ENCODE measurements at places on chromosomes 1 and 21.

GRCh38 chr1:59763418-59763817 lies 51.3 kb upstream of the HOOK1 start:
- no peak for DNase-seq

DNA sequence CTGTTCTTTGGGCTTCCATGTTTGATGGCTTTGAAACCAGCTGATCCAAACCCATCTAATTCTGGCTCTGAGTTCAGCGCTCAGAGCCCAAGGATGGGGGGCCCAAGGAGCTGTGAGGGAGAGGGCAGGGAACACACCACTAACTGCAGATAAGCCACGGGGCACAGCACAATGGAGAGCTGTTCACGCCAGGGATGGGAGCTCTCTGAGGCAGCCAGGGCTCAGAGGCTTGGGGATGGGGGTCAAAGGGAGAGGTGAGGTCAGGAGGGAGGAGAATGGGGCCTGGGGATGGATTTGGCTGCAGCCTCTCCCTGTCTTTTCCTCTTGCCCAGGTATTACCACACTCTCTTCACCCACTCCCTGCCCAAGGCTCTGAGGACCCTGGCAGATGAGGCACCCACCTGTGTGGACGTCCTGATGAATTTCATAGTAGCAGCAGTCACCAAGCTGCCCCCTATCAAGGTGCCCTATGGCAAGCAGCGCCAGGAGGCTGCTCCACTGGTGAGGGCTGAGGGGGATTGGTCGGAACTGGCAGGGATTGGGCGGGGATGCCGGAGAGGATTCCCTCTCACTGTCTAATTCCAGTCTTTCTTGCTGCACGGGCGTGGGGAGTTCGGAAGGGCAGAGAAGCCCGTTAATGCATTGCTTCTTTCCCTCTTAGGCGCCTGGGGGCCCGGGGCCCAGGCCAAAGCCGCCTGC lies 11.3 kb downstream of the SLC30A2 start:
- no peak for DNase-seq

- DNase-seq: no peak
Observed at GRCh38 chr1:219427403-219427802, 185.5 kb downstream of the ZC3H11B start.

DNA sequence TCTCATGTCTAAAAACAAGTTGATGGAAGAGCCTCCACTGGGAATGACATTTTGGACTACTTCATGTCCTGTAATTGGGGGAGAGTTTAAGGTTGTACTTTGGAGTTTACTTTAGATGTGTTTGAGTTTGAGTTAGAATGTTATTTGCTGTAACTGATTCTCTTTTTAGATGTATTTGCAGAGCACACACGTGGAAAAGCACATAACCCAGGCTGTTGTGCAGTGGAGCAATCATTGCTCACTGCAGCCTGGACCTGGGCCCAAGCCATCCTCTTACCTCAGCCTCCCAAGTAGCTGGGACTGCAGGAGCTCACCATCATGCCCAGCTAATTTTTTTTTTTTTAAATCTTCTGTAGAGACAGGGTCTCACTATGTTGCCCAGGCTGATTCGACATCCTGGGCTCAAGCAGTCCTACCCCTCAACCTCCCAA lies 36.7 kb upstream of the SH3D21 start:
- no peak for DNase-seq

DNA sequence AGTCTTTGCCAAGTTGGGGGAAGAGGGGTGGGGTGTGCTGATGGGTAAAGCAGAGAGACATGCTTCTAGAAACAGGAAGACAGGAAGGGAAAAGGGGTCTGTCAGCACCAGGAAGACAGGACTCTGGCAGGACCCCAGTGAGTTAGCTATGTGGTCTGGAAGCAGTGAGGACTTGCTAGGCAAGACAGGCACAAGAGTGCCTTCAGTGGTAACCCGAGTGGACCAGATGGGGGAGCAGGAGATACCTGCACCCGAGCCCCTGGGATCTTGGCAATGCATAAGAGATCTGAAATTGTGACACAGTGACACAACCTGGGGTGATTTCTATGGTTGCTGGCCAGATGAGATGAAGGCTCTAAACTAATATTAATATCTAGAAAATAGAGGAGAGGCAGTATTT lies 7.0 kb downstream of the TLR5 start:
- DNase-seq: no peak

DNA sequence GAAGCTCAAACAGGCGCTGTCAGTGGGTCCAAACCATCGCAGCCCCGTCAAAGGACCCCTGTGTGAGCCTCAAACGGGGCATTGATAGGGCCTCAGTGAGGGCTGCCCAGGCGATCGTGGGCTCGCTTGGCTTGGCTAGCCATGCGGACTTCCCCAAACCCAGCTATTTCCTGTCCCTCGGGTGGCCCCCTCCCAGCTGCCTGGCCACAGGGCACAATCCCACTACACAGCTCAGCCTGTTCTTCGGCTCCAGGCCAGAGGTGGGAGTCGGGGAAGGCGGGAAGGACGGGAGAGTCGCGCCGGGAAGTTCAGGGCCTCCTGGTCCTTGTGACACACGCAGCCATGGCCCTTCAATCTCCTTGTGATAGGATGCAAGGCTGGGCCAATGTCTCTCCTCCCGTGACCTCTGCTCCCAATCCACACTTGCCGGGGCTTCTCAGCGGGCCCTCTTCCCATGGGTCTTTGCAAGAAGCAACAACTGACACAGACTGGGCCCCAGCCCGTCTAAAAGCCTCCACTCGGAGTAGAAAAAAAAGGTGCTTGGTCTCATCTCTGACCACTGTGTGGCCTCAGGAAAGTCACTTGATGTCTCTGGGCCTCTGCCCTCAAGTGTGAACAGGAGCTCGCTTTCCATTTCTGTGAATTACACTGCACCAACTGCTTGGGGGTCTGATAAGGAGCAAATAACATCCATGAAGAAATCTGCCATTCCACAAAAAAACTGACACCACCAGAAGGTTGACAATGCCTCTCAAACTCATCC lies 7.1 kb upstream of the MATN1 start:
- DNase-seq: no peak

- no peak for DNase-seq
Observed at GRCh38 chr1:228794810-228795209, 59.5 kb downstream of the RHOU start.

DNA sequence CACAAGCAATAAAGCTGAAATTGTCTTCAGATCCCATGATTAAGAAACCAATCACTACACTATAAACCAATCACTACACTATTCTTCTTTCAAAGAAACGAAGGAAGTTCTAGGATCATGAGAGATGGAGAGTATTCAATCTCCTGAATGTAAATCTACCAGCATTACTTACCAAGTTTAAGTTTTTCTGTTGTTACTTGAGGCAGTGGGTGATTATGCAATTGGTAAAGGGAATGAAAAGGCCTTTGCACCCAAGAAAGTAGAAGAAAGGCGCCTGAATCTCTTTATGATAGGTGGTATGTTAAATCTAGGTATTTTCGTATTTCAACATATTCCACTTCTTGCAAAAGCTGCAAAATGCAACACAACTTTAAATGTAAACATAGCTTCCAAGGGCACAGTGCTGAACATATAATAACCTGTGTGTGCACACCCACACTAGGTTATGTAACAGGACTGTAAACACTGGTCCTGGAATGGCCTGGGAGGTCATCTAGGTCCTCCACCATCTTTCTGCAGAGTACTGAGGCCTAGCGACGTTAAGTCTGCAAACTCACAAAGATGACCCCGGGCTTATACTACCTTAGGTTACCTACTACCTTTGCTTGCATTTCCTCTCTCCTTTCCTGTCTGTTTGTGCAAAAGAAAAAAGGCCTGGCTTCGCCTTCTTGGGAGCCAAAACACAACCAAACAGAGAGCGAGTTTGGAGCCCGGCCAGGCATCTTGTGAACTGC lies 1.1 kb upstream of the UAP1 start:
- no peak for DNase-seq

- DNase-seq: no peak
Observed at GRCh38 chr1:110102081-110102480, 10.2 kb upstream of the UBL4B start.

- DNase-seq: no peak
Observed at GRCh38 chr1:80392529-80392928, 1386.0 kb upstream of the ADGRL4 start.

- no peak for DNase-seq
Observed at GRCh38 chr1:113998361-113998760, 19.1 kb downstream of the OLFML3 start.

DNA sequence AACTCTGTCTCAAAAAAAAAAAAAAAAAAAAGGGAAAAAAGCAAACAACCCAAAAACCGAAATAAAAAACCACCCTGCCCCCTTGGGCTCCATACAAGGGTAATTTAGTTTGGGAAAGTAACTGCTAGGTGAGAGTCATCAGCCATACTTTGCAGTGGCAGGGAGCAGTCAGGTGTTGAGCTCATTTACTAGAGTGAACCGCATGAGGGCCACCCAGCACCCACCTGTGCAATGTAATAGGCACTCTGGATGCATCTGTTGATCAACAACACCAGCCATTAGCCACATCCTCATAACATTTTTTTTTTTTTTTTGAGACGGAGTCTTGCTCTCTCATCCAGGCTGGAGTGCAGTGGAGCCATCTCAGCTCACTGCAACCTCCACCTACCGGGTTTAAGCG lies 9.1 kb downstream of the INAVA start:
- DNase-seq: no peak

DNA sequence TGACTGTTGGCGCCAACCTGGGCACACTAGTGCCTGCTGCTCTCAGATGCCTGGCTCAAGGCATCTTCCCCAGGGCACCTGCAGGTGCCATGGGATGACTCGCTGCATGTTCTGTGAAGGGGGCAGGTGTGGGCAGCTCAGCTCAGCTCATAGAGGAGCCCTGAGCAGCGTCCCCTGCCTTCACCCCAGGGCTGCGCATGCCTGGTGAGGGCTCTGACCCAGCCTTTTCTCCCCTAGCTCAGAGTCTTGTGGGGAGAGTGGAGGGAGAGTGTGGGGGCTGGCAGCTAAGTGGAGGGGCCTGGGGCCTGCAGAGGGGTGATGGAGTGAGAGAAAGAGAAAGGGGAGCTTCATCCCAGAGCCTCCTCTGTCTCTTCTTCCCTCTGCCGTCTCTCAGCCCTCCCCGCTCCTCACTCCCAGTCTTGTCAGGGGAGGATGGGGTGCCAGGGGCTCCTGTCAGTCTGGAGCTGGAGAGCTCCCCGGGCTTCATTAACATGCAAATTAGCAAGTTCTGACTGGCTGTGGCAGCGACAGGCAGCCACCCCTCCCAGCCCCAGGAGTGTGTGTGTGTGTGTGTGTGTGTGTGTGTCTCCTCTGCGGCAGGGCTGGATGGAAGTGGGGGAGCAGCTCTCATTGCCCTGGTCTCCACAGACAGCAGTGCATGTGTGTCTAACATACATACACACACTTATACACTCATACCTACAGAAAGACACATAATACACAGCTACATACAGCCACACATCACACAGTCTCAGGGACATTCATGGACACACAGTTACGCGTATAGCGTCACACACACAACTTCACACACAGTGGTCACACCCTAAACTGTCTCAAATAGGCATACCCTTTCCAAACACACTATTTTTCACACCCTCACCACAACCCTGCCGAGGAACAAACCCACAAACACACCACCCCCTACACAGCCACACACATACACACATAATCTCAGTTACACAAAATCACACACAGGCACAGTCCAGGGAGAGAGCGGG lies 34.0 kb downstream of the FOXO6 start:
- no peak for DNase-seq

DNA sequence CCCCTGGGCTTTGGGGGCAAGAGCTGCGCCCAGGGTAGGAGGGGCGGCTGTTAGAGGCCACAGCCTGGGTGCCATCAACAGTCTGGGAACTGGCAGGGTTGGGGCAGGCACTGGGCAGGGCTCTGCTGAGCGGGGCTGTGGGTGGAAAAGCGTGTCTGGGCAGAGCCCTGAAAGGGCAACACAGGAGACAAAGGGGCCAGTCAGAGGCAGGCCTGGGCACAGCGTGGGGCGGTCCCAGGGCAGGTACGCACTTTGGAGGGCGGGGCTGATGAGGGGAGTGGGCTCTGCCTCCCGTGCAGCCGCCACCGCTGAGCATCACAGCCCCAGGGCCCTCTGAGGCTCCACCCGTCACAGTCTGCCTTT lies 13.9 kb downstream of the CELSR2 start:
- no peak for DNase-seq

GRCh38 chr1:86965827-86966182 lies 51.4 kb downstream of the HS2ST1 start:
- DNase-seq: no peak

- peak; percentile 35 for DNase-seq
Observed at GRCh38 chr1:44884746-44885145, 41.7 kb upstream of the PTCH2 start.

DNA sequence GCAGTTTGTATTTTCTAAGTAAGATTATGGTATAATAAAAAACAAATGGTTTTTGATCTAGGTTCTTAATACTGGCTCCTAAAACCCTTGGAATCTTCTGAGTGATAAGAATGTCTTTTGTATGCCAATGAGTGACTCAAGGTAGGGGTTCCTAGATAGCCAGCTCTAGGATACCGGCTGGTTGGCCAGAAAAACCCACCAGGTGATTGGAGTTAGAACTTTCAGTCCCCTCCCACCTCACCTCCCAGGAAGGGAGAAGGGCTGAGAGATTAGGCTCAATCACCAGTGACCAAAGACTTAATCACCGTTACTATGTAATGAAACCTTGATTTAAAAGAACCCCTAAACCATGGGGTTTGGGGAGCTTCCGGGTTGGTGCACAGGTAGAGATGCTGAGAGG lies 8.7 kb upstream of the BRDT start:
- no peak for DNase-seq

GRCh38 chr1:160724465-160725242 lies 13.0 kb upstream of the CD48 start:
- DNase-seq: no peak

DNA sequence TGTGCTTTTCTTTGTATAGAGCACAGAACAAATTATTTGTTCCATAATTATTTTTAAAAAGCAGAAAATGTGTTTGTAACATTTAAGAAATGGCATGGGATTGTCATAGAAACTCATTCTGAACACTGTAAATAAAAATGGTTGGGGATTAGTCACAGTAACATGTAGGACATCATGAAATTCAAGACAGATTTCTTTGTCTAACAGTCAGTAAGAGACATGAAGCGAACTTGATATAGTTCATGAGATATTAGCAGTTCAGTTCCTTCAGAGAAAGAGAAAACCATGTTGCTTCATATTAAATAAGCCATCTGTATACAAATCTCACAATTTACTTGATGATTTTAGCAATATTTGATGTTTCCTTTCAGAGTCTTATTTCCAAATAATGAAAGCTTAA lies 19.7 kb downstream of the NFIA start:
- DNase-seq: no peak

DNA sequence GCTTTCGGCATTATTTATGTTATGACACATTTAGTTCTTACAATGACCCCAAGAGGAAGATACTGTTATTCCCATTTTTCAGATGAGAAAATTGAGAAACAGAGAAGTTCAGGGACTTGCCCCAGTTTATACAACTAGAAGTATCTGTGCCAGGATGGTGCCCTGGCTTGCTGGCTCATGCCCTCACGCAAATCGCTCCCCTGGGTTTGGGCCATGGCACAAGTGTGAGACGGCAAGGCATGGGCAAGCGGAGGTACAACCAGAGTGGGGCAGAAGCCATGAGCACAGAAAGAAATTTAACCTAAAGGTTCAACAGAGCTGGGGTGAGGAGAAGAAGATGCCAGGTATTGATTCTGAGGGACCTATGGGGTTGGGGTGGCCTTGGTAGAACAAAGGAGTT lies 469.8 kb downstream of the DSCAM start:
- no peak for DNase-seq

- DNase-seq: no peak
Observed at GRCh38 chr1:229040630-229041358, 230.1 kb upstream of the RAB4A start.

GRCh38 chr1:186987065-186987464 lies 158.3 kb downstream of the PLA2G4A start:
- DNase-seq: no peak

GRCh38 chr1:25795211-25795610 lies 4.8 kb upstream of the SELENON start:
- no peak for DNase-seq
